ENCODE measurements at places on chromosomes 4 and X.

DNA sequence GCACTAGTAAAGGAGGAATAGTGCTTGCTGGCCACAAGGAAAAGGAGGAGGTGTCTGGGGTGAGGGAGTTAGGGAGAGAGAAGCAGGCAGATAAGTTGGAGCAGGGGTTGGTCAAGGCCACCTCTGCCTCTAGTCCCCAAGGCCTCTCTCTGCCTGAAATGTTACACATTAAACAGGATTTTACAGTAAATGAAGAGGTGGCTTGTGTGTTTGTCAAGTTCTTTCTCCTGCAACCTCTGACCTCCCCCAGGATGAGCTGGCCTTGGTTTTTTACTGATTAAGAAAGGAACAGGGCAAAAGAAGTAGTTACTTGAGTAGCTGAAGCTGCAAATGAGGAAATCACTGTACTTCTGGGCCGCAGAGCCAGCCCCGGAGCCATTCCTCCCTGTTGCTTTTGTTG, 2.0 kb downstream of the GJB1 start:
- DNase-seq, result no peak

DNA sequence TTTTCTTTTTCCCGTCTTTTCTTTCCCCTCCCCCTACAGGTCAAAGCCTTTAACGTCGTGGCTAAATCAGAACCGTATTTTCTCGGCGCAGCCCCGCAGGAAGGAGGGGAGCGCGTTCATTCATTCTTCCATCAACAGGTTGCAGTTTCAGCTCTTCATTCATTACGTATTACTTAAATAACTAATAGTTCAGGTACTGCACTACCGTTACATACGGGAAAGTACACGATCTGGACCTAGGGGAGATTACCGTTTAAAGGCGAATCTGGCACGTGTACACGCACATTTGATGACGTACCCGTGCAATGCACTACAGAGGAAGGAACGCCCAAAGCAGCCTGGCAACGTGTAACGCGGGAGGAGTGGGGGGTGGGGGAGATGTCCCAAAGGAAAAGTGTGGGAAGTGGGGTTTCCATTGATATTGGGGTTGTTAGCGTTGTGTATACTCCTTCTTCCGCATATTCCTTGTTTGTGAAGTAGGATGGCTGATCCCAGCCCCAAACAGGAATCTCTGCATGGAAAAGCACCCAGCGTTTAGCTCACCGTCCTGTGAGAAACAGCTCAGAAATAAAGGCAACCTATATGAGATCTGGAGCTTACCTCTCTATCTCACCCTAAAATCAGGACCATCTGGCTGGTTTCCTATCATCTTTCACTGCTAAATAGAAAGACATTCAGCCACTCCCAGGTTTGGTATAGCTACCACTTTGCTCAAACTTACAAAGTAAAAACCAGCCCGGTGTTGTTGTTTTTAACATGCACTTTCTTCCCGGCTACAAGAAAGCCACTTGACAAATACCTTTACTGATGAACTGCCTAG, 585 bp upstream of the SEC24D start:
- peak; percentile 41 for DNase-seq

DNA sequence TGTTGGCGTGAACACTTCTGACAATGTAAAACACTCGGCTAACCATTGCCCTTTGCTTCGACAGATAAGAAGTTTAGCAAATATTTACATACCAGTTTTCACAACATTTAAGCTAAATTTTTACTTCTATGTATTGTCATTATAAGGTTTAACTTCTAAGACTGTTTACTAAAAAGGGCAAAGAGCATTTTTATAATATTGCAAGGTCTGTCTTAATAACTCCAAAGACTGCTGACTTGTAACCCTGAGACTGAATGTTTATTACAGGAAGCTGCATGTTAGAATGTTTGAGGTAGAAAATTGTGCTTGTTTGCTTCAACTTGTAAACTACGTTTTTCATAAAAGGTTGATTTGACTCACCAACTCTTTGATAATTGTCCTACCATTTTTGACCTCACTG, 213.2 kb upstream of the RPS6KA3 start:
- DNase-seq, result no peak

GRCh38 chr4:138833974-138834373, 181.6 kb upstream of the NOCT start:
- peak; percentile 31 for DNase-seq

GRCh38 chrX:102966701-102967100, 29.6 kb downstream of the RAB40AL start:
- DNase-seq, result no peak

- no peak for DNase-seq
Observed at GRCh38 chr4:99917575-99917974, 23.3 kb upstream of the LAMTOR3 start.

DNA sequence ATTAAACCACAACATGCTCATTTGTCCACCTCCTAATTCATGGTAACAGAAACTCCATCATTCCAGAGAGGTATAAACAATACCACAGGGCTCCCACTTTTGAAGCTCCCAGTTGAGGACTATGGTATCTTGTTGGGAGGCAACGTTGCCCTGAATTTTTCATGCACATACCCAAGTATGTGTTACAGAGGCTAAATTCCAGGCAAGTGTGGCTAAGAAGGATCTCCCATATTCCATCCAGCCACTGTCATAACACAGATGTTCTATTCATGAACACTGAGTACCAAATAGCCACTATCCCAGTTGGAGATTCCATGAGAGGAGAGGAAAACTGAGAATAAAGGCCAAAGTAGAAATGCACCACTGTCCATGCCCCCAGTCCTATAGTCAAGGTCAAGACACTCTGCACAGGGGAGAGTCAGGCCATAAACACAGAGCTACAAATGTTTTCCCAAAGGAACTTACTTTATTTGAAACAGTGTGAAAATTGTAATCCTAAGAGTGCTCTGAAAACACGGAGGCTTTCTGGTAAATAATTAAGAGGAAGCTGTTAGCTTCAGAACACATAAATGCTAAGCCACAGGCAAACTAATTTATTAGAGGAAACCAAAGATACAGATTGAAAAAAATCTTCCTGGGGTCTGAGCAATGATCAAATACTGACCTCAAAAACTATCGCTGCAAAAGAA, 42.4 kb upstream of the TMPRSS11B start:
- no peak for DNase-seq

DNA sequence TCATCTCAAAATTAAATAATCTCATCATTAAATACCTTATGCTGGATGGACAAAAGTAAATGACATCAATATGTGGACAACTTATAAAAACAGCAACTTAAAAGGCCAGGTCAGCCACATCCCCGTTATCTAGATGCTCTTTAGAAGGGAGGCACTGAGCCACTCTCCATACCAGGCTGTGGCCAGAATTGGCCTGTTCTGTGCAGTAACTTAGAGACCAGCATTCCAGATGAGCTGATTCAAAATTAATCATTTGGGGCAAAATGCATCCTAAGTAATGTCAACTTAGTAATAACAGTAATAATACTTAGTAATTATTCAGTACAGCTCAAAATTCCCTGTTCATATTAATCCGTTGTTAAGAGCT, 373.6 kb downstream of the FBXW7 start:
- DNase-seq, result no peak

DNA sequence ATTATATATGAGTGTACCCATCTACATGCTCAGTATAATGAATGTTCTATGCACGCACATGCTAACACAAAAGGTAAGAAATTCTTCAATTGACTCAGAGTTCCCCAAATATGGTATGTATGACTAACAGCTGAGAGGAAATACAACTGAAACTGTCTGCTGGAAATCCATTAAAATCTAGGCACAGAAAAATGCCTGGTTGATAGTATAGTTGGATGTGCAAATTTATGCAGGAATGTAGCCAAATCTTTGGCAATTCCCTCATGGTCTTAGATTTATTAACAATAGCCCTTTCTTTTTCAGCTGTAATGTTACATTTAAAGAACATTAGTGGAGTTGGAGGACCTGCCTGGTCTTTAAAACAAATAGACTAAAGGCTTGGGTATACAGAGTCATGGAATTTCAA, 5.5 kb downstream of the CAMK2D start:
- no peak for DNase-seq

DNA sequence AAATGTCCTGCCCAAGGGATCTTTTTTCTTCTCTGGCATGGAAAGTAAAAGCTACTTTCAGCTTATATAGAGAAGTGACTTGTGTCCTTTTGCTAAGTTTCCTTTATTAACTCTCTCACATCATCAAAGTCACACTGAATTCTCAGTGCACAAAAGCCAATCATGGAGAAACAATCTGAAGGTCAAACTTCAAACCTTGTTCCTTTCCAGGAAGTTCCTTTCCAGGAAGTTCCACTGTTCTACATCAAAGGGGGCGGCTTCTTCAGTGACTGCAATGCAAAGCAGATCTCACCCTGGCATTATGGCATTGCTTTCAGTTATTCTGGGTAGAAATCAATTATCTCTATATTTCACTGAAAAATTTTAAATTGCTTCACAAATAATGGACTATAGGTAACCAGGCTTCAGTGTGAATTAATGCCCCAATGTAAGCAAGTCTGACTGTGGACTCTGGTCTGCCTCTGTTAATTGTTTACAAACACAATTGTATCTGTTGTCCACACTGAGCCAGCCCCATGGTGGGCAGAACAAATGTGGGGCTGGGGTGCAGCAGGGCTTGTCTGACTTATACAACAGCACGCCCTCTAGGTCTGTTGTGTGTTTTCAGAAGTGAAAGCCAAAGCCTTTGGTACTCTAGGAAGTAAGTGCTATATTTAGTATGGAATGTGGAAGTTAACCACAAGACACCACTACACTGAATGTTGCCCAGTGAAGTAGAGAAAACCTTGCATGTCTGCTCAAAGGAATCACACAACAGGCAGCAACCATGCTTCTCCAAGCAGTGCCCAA, 98.8 kb downstream of the CDS1 start:
- peak; percentile 77 for DNase-seq

DNA sequence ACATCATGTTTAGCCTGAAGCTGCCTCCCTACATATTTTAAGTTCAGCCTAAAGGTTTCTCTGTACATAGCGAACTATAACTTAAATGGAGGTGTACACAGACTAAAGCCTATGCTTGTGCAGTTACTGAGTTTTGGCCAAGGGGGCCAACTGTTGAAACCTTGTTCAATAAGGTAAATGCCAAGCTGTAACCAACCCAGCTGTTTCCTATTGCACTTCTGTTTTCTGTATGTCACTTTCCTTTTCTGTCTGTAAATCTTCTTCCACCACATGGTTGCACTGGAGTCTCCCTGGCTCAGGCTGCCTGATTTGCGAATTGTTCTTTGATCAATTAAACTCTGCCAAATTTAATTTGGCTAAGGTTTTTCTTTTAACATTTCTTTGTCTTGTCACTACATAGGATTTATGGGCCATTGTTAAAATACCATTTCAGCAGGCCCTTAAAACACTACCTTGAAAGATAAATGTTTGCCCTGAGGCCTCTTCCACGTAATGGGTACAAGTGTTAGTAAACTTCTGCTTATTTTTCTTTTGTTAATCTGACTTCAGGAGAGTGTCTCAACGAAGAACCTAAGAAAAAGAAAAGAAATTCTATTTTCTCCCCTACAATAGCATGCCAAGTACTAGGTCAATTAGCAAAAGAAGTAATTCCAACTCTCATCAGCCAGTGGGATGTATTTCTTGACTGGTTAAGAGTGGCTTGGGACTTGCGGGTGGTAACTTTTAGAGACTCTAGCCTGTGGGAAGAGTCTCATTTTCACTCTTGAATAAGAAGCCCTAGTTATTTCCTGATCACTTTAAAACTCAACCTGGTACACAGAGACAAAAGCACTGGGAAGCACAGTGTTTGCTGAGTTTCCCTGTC, 45.7 kb upstream of the PRSS12 start:
- no peak for DNase-seq

DNA sequence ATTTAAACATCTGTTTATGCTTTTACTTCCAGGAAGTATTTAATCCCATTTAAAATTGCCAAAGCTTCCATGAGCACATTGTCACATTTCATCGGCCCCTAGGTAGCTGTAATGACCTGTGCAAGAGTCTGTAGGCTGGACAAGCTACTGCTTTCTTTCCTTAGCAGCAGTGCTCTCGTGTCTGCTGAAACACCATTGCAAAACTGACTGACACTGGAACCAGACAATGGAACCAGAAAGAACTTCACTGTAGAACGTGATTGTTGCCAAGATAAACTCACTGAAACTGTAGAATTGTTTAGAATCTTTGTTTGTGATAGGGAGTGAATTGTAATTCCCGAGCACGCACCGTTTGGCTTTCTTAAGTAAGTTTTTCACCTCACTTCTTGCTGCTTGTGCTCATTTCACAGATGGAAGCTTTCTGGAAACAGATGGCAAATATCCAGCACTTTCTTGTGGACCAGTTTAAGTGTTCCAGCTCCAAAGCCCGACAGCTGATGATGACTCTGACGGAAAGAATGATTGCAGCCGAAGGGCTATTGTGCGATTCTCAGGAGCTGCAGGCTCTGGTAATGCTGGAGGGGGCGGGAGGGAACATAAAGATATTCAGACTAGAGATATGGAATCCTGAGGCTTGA, 36.9 kb downstream of the EVC start:
- DNase-seq, result peak; percentile 84

DNA sequence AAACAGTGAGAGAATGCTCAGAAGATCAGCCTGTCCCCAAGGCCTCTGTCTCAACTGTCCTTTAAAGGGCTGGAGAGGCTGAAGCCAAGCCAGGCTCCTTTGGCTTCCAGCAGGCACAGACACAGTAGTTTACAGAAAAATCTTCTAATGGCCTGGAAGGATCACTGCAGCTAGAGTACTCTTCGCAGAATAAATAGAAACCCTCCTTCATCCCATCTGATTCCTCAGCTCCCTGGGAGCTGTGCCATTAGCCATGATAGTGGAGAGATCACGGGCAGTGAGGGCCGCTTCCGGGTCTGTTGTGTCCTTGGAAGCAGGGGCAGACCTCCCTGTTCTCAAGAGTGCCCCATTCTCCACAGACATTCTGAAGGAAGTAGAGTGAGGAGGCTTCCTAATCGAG, 63.1 kb downstream of the CCNI start:
- no peak for DNase-seq

GRCh38 chr4:18056030-18056429, 34.5 kb upstream of the LCORL start:
- DNase-seq, result no peak

DNA sequence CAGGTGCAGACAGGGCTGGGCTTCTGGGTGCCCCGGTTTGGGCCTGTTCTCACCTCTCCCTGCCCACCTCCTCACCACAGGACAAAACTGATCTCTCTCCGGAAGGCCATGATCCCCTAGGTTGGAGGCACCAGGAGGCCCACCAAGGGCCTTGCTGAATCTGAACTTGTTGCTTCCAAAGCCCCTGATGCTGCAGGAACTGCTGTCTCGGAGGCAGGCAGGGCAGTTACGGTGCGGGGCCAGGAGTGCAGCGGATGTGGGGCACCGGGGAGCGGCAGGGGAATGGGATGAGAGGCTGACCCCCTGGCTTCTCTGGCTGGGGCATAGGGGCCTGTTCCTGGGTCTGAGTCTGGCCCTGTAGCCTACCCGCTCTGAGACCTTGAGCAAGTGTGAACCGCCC, 100.4 kb upstream of the PSAPL1 start:
- DNase-seq, result no peak

- DNase-seq, result no peak
Observed at GRCh38 chrX:10932842-10933440, 178.2 kb upstream of the HCCS start.

All from RCC 7860 (cell line).